Spleen (tissue), 13 donors: ENCODE measurements at places on chromosomes 12 and 14.

- DNase-seq = no peak
Observed at GRCh38 chr14:104871145-104871655, 6.1 kb downstream of the CEP170B start.

- no peak for DNase-seq
Observed at GRCh38 chr14:52961060-52961639, 10.3 kb upstream of the FERMT2 start.

DNA sequence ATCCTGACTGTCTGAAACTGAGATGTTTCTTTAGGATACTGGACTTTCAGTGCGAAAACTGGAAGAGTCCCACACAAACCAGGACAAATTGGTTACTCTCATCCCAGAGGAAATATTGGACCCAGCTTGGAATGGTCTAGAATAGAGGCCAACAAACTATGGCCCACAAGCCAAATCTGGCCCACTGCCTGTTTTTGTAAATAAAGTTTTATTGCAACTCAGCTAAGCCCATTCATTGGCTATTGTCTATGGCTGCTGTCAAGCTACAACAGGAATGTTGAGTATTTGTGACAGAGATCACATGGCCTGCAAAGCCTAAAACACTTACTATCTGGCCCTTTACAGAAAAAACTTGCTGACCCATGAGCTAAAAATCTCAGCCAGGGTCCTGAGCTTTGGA lies 6.5 kb downstream of the WSCD2 start:
- DNase-seq = no peak

DNA sequence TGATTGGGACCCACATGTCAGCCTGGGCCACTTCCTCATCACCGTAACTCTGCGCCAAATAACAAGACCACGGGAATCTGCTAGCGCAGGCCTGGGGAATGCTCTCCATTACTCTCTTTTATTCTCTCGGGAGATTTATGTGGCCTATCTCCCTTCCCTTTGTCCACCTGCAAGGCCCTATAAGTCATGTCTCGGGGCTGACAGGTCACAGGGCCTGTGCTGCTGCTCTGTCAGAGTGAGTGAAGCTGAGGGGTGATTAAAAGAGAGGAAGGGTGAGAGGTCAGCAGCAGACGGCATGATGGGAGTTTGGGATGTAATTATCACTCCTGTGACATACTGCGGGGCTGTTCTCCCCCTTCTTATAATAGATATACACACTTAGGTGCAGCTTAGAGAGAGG lies 26.2 kb upstream of the GPATCH2L start:
- no peak for DNase-seq

GRCh38 chr12:88756153-88756552 lies 175.9 kb upstream of the KITLG start:
- DNase-seq = no peak

DNA sequence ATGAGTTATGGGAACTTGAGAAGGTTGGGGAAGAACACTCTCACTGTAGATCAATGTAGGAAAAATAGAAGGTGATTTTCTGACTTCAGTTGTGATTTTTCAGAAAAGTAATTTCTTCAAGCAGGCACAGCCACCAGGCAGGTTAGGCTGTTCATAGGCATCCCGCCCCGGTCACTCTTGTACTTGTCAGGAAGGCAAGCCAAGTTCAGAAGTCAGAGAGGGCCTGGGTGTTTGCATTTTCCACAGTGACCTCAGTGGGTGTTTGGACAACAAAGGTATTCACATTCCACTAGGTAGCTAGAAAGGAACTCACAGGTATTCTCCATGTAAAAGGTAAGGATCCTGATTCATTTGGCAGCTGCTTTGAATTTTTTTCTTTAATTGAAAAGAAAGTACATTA lies 3.0 kb upstream of the FAM234B start:
- DNase-seq = no peak

GRCh38 chr14:92704036-92704804 lies 44.2 kb downstream of the LGMN start:
- DNase-seq = peak; percentile 92

- no peak for DNase-seq
Observed at GRCh38 chr12:66744956-66745383, 66.1 kb upstream of the GRIP1 start.

DNA sequence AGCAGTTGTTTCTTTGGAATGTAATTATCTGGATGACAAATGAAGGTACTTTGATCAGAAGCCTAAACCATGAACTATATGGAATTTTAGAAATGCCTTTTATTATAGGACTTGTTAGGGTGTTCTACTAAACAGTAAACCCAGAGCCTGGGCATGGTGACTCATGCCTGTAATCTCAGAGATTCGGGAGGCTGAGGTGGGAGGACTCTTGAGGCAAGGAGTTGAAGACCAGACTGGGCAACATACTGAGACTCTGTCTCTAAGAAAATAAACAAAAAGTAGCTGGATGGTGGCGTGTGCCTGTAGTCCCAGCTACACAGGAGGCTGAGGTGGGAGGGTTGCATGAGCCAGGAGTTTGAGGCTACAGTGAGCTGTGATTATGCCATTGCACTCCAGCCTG lies 23.9 kb downstream of the PALS1 start:
- no peak for DNase-seq

DNA sequence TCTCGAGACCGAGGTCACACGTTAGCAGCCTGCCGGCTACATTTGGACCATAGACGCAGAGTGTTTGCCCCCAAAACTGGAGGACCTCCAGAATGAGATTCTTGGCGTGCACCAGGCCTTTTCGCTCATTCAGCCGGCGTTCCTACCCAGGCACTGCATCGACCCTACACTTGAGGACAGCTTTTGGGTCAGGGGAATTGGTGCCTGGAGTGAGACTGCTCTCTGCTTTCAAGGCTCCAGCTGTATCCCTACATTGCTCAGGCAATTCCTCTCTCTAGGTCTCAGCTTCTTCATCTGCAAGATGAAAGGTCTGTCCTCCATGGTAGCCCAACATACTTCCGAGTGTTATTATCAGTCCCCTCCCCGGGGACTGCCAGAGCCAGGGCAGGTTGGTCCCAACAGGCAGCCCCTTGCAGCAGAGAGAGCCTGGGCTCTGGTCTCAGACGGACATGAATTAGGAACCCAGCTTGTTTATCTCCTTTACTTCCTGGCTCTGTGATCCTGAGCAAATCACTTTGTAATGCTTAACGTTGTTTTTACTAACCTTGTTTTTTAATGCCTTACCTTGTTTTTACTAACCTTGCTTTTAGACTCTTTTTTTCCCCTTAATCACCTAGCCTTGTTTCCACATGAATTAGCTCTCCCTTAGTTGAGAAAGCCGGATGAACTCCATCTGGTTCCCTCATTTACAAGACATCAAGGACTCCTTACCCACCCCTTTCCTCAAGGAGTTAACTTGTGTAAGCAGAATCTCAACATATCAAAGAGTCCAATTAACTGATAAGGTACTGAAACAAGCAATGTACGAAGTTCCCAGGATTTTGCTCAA lies 892 bp downstream of the TCHP start:
- no peak for DNase-seq

DNA sequence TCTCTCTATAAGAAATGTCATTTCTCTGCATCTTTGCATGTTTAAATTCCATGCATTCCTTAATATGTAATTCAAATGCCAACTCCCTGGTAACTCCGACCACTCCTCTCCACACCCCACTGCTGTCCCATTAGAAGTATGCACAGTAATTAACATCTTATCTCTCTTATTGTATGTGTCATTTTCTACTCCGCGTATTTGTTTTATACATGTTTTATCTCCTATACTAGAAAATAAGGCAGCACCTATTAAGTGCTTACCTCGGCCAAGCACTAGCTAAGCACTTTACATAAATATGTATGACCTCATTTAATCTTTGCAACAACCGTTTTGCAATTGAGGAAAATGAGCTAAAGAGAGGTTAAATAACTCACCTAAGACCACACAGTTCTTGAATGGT lies 469.8 kb downstream of the BCAT1 start:
- no peak for DNase-seq

DNA sequence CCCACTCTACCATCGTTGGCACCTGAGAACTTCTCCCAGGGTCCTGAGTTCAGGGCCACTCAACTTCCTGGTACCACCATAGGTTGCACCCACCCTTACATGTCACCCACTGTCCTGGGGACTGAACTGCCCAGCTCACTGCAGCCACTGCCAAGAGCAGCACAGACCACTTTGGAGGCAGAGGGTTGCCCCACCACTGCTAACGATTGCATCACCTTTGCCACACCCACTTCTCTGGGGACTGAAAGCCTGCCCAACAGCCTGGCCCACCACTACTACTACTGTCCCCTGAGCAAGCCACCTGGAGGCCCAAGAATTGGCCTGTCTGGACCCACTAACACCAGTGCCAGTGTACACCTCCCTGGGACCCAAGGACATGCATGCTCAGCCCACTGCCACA lies 27.6 kb downstream of the CACNA2D4 start:
- no peak for DNase-seq

- DNase-seq = peak; percentile 95
Observed at GRCh38 chr12:47819896-47820630, at the start of gene HDAC7. HDAC7 (minus strand) TSS chr12:47819903; CDS start chr12:47819785, 118 bp downstream.

- DNase-seq = no peak
Observed at GRCh38 chr12:94261119-94261518, 112.7 kb downstream of the PLXNC1 start.

GRCh38 chr12:100646896-100647295 lies 73.4 kb downstream of the GAS2L3 start:
- no peak for DNase-seq

GRCh38 chr14:74065746-74066575 lies 18.3 kb downstream of the ALDH6A1 start:
- DNase-seq = no peak

DNA sequence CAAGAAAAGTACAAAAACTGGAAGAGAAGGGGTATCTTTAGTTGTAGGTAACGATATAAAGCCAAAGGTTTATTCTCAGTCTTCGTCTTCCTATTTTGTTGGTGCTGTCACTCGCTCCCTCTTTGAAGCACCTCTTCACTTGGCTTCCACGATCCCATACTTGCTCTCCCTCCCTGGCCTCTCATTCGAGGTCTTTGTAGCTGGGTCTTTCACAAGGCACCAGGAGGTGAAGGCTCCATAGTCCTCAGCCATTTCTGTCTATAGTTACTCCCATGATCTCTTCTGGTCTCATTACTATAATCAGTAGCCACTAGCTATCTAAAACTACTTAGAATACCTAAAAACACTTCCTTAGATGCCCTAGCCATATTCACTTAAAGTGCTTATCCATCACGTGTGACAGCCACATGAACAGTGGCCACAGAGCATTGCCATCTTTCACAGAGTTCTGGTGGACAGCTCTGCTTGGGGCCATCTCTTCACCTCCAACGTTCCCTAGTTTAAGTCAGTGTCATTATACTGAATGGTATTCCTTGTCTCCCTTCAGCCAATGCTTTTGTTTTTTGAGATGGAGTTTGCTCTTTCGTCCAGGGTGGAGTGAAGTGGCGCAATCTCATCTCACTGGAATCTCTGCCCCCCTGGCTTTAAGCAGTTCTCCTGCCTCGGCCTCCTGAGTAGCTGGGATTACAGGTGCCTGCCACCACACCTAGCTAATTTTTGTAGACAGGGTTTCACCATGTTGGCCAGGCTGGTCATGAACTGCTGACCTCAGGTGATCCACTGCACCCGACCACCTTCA lies 57.1 kb downstream of the ATP2A2 start:
- no peak for DNase-seq

GRCh38 chr14:94903883-94904282 lies 134.0 kb upstream of the GSC start:
- DNase-seq = no peak

- no peak for DNase-seq
Observed at GRCh38 chr14:51328772-51329353, 88.8 kb downstream of the TMX1 start.

GRCh38 chr12:113612076-113612728 lies 140.5 kb upstream of the LHX5 start:
- no peak for DNase-seq

GRCh38 chr14:104304451-104305351 lies 166.3 kb downstream of the KIF26A start:
- DNase-seq = peak; percentile 38

DNA sequence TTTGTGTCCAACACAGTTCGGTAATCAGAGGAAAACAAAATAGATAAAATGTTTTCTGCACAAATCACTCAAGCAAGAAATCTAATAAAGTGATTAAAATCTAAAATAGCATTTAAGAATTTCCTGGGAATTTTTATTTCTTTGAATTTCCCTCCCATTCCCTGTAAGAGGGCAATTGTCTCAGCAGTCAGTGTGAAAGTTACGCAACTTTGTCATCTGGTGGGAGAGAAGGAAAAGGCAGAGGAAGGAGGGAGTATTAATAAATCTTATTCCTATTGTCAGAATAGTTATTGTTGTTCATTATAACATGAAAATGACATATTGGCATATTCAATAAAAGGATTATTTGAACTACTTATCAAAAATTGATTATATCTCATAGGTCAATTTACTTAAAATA lies 464.9 kb downstream of the PRKD1 start:
- DNase-seq = no peak
